SJSA1 (cell line): ENCODE measurements at places on chromosomes 6 and 20. TPM values are rescaled to one million over a fixed set of nuclear protein-coding genes. Genes with fewer than 3 reads are reported as not detected.

- DNase-seq: no peak
Observed at GRCh38 chr6:56458324-56458884, 184.3 kb downstream of the DST start.

DNA sequence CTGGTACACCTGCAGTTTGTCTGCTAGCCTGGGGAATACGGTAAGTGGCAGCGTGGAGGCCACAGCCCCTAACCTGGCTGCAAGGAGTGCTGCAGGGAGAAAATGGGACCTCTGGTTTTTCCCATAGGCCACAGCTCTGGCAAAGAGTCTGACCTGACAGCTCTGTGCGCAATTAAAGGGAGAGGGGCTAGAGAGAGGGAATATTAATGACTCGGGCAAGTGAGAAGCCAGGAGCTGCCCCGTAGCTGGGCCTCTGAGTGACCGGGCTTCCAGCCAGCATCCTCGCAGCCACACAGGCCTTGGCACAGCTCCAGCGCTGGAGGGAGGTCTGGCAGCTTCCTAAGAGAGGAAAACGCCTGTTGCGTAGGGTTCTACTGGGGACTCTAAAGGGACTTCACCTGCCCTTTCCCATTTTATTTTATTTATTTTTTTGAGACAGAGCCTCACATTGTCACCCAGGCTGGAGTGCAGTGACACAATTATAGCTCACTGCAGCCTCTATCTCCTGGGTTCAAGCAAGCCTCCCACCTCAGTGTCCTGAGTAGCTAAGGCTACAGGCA, 18.2 kb upstream of the OCSTAMP start:
- peak; percentile 6 for DNase-seq

- no peak for DNase-seq
Observed at GRCh38 chr6:100339574-100340255, 125.0 kb downstream of the SIM1 start.

DNA sequence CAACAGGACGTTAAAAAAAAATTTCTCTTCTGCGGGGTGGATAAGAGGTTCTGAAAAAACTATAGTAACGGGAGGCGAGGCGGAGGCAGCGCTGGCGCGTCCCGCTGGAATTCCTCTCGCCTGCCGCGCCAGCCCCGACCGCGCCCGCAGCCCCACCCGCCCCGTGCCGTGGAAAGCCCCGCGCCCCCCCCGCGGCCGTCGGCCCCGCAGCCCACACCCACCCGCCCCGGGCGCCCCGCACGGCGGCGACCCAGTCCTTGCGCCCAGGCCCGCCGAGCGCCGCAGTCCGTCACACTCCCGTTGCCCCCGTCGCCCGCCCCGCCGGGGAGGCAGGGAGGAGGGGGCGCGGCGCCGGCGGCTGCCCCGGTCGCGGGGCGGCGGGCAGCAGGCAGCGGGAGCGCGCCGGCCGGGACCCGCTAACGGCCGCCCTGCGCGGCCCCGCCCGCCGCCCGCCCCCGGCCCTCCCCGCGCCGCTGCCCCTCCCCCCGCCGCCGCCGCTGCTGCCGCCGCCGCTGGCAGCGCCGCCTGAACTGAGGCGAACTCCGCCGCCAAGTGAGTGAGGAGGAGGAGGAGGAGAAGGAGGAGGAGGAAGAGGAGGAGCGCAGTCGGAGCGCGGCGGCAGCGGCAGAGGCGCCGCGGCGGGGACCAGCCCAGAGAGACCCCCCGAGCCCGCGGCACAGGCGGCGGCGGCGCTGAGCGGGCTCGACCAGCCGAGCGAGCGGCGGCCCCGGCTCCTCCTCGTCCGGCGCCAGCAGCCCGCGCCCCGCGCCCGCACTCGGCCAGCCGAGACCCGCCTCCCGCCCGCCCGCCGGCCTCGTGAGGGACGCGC, at the start of gene QKI:
QKI (plus strand) TSS at position 602 of the 829 bp plus-strand sequence. CDS start 476 bp downstream, outside the sequence.
- peak; percentile 51 for DNase-seq

GRCh38 chr6:101086473-101086872, 205.3 kb upstream of the ASCC3 start:
- no peak for DNase-seq

DNA sequence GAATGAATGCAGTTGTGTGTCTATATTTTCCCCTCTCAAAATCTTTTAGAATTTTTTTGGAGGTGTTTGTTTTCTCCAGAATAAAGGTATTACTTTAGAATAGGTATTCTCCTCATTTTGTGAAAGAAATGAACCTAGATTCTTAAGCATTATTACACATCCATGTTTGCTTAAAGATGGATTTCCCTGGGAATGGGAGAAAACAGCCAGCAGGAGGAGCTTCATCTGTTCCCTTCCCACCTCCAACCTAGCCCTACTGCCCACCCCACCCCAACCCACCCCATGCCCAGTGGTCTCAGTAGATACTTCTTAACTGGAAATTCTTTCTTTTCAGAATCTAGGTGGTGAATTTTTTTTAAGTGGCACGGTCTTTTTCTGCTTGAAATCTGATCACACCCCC, 127.8 kb downstream of the CD109 start:
- no peak for DNase-seq

DNA sequence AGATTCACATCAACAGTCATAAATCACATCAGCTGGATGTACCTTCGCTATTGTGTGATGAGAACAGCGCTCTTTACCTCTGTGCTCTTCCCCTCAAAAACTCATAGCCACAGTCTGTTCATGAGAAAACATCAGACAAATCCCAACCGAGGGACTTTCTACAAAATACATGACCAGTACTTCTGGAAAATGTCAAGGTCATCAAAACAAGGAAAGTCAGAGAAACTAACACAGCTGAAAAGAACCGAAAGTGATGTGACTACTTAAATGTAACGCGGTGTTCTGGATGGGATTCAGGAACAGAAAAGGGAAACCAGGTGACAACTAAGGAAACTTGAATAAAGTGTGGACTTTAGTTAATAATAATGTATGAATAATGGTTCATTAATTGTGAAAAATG, 112.0 kb upstream of the CBLN4 start:
- no peak for DNase-seq

DNA sequence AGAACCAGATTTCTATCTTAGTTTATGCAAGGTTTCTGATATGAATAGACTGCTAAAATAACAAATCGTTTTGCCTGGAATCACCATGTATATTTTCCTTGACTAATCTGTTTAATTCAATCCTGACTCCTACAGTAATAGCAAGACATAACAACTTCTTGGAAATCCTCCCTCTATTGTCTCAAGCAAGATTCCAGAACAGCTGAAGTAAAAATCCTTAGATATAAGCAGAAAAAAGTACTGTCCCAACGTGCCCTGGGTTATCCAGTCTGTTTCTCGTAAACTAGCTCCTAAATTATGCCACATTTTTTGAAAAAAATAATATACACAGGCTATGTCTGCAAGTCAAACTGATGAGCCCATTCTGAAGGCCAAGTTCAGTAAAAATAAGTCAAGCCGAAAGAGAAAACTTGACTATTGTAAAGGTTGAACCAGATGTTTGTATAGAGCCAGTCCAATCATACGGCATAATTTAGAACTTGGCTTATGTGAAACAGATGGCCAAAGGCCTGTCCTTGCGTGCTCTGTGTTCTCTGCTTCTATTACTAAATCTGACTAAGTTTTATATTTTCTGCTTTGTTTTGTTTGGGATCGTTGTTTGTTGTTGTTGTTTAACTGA, 341.6 kb upstream of the NRSN1 start:
- no peak for DNase-seq

DNA sequence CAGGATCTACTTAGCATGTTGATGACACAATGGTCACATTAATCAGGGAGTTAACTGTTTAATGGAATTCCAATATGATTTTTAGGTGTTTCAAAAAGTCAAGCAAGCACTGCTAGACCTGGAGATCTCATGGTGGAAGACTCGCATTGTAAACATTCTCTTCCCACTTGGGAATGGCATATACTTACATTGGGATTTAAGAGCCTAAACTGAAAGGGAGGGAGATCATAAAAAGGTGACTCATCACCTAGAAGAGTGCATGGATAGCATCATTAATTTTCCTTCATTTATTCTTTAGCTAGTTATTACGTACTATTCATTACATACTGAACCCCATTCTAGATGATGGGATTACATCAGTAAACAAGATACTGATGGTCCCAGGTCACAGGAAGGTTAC, 185.4 kb downstream of the TASP1 start:
- DNase-seq: no peak

GRCh38 chr20:25036331-25036936, 21.5 kb downstream of the ACSS1 start:
- no peak for DNase-seq

- DNase-seq: no peak
Observed at GRCh38 chr20:57612436-57612835, 7.8 kb downstream of the ZBP1 start.

DNA sequence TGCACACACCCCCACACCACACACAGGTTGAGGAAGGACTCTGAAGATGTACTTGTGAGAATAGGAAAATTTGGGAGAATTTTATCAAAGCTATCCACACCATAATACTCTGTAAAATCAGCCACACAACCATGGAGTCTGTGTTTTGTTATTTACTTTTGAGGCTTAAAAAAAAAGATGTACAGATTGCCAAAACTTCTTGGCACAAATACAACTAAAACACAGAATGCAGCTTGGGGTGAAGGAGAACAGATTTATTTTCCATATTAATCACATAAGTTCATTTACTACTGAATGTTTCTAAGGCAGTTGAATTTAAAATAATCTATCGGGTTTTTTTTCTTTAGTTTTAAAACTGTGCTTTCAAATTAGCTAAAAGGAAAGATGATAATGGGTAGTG, 32.8 kb upstream of the KCNQ5 start:
- no peak for DNase-seq

DNA sequence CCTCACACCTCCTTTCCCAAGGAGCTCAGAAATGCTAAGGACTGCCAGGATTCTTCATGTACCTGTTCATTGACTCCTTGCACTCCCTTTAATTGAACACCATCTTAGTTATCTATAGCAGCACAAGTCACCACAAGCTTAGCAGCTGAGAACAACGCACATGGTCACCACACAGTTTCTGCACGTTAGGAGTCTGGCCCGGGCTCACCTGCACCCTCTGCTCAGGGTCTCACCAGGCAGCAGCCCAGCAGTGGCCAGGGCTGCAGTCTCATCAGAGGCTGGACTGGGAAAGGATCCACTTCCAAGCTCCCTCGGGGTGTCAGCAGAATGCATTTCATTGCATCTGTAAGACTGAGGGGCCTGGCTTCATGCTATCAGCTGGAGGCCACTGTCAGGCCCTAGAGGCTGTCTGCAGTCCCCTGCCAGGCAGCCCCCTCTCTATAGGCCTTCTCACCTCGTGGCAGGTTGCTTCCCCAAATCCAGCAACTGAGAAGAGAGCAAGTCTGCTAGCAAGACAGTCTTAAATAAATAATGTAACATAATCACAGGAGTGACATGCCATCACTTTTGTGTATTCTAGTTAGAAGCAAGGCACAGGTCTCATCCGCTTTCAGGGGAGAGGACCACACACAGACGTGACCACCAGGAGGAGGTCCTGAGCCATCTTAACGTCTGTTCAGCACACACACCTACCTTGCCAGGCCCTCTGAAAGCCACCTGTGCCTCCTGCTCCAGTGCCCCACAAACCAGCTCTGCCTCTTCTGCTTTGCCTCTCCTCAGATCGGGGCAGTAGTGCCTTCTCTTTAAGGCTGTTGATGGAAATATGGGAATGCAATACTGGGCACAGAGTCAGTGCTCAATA, 165.2 kb upstream of the CST7 start:
- no peak for DNase-seq

GRCh38 chr6:79215213-79215824, 19.2 kb downstream of the HMGN3 start:
- DNase-seq: no peak

DNA sequence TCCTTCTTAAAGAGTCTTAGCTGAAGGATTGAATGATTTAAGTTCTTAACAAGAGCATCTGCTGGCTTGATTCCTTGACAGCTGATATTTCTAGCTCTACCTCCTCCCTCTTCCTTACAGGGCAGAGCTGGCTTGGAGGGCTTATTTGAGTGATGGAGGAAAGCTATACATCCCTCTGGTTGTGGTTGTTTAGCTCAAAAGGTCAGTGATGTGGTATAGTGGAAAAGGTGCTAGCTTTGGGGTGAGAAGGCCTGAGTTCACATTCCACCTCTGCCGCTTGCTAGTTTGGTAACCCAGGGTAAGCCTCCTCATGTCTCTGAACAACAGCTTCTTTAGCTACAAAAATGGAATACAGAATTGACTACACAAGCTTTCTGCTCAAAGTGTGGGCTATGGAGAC, 8.3 kb downstream of the CHMP4B start:
- DNase-seq: no peak

DNA sequence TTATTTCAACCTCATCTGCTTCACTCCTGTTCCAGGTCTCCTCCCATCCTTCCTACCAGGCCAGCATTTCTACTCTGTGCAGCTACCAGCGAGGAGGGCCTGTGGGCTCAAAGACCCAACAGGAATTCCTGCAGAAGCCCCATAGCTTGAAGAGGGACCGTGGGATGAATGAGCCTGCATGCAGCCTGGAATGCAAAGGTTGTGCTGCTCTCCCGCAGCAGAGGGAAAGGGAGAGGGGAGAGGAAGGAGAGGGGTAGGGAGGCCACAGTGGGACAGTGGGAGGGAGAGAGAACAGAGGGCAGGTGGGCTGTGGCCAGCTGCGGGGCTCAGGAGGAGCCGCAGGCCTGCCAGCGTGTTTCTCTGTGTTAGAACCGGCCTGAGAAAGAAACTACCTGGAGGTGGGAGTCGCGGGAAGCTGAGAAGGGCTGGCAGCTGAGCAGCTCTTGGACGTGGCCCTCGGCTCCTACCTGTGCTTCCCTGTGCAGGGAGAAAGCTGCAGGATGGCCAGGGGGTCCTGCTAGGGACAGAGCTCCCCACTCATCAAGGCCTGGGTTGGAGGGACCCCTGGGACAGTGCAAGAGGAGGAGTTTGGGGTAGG, 66.1 kb upstream of the MLN start:
- DNase-seq: no peak

The PHF3 gene
- total RNA-seq: 24.3 and 34.0 TPM in 2 replicates

The KCNB1 gene
- 0.05 TPM in 1 of 2 replicates, not detected in the other for total RNA-seq

The FNDC1 gene
- 4.9 and 5.7 TPM in 2 replicates for total RNA-seq
